ENCODE measurements at places on chromosomes 7 and 10.
A peak's percentile ranks its signal among the peaks of the same experiment; 100 is the strongest.

DNA sequence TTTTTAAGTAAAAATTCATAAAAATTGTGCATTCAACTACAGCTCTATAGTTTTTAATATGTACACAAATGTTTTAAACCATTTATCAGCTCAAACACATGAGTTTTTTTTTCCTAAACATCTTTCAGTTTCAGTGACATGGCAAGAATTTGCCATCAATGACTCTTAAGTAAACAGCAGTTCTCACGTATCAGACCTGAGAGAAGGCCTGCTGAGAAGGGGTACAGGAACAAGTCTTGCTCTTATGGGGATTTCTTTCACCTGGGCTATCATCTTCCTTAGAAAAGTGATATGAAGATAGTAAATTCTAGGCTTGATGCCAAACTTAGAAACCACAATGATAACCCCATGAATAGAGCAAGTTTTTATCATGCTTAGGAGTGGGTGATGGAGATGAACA is 467.8 kb downstream of the ARL4A start:
- DNase-seq = no peak

DNA sequence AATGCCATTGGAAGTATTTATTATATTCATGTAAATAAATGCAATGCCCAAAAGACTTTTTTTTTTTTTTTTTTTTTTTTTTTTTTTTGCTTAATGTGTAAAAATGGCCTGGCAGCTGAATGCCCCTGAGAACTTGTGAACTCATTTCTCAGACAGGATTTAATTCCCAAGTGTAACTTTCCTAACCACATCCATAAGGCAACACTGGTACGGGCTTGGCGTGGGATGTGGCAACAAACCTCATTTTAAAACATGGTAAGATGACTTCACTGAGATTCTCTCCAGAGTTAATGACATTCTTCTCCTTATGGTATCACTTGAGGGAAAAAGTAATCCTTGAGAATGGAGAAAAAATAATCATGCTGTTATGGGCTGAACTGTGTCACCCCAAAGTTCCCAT is 150.4 kb downstream of the DGKI start:
- DNase-seq = no peak

DNA sequence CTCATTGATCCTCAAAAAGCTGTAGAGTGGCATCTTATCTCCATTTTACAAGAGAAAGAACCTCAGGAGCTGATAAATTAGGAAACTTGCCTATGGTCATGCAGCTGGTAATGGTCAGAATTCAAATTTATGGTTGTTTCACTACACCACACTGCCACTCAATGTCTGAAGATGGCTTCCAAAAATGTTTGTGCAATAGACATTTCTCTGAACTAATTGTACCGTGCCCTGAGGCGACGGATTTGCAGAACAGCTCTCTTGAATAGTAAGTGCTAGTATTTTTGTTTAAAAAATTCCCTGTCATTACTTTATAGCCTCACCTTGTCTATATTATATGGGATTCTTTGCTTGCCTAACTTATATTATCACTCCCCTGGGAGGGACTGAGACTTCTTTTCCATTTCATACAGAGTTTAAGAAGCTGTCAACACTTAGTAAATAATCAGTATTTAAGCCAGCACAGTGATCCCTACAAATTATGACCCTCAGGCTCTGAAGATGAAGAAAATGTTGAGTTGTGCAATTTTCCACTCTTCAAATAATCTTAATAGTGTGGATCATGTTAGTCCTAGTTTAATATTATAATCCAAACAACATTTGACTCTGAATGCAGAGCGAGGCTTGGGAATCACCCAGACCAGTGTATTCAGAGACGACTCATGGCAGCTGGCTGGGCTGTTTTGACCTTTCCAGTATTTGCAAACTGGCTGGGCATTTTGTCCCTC is 346.6 kb downstream of the PTEN start:
- DNase-seq = no peak

- no peak for DNase-seq
Observed at GRCh38 chr7:12719981-12720865, 32.8 kb downstream of the ARL4A start.

- no peak for DNase-seq
Observed at GRCh38 chr10:95675403-95676116, 18.2 kb downstream of the TCTN3 start.

DNA sequence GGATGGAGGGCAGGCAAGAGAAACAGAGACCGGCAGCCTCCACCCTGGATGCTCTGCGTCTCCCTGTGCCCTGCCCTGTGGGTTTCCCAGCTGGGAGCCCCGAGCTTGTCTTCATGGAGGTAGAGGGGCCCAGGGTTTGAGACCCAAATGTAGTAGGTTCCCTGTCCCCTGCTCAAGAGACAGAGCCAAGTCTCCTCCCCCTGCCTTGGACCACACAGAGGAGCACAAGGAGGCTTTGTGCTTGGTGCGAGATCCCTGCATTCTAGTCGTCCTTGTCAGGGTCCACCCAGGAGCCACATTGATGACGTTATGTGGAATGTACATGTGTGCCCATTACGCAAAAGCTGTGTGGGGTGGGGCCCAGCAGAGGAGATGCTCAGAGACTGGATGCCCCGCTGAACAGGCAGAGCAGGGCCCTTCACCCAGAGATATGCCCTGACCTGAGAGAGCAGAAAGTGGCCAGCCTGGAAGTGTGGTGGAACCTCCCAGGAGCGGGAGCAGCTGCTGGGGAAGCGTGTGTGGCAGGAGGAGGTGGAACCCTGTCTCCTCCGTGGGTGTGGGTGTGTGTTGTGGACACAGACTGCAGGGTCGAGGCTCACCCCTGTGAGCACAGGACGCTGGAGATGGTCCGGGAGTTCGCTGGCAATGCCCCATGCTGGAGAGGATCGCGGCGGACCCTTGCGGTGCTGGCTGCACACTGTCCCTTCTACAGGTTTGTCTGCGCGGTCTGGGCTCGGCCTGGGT is 39.3 kb downstream of the VWA2 start:
- DNase-seq = no peak

- DNase-seq = peak; percentile 43
Observed at GRCh38 chr10:77593771-77594470, 43.7 kb downstream of the KCNMA1 start.

GRCh38 chr7:17994079-17994850 is 33.4 kb downstream of the PRPS1L1 start:
- DNase-seq = peak; percentile 56

GRCh38 chr10:88800152-88801125 is 2.1 kb upstream of the LIPM start:
- DNase-seq = no peak

- no peak for DNase-seq
Observed at GRCh38 chr10:78602201-78602932, 466.4 kb upstream of the ZMIZ1 start.

DNA sequence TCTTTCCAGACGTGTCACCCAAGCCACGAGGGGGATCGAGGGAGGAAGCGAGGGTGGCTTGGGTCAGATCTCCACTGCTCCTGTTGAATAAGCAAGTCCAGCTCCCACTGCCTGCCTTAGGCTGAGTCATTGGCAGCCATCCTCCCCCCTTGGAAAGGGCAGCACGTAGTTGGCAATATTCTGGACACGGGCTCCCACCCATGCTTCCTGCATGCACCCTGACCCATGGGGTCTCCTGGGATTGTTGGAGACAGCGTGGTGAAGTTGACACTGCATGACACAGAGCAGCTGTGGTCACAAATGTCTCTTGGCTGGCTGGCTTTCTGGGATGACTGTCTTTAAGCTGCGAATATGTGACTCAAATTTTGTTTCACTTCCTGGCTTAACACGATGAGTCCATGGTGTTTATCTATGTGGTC is 11.2 kb downstream of the BTBD16 start:
- DNase-seq = no peak

DNA sequence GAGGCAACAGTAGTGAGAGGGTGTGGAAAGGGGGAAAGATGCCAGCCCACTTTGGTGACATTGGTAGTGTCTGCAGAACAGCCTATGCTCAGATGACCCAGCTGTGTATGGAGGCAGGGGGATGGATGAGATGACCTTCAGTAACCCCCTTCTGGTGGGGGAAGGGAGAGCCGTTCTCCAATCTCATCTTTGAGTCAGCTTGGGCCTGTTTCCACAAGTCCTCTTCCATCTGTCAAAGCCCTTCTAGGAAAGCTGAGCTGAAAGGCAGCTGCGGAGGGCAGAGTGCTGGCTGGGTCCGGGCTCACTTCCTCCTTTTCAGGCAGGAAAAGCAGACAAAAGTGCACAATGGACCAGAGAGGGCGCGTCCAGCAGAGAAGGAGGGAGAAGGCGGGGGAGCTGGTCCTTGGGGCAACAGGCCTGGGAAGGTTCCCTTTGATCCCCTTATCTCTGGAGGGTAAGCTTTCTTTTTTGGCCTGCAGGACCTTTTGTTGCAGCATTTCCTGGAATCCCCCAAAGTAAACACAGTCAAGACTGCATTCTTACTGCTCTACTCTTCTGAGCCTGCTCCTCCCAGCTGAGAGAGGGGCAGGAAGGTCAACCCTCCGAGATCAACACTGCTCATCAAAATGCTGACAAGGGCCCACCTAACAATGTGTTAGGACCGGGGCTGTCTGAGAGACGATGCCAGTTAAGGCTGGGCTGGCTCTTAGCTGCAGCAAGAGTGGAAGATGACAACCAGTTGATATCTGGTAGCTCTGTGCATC is 1.2 kb upstream of the LRMDA start:
- peak; percentile 65 for DNase-seq

DNA sequence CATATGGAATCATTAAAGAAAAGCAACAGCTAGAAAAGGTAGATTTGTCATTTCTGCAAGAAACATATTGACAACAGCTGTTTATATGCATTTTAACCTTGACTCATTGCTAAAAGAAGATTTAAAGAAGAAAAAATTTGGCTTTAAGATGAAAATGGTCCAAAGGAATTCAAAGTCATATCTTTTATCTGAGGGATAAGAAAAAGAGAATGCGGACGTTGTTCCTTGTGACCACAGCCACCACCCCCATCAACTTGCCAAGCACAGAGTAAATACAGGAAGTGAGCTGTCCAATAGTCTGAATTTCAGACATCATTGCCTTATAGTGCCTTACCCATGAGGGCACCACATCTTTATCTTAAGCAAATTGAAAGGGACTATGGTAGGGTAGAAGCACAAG is 7.3 kb upstream of the CRPPA start:
- no peak for DNase-seq

DNA sequence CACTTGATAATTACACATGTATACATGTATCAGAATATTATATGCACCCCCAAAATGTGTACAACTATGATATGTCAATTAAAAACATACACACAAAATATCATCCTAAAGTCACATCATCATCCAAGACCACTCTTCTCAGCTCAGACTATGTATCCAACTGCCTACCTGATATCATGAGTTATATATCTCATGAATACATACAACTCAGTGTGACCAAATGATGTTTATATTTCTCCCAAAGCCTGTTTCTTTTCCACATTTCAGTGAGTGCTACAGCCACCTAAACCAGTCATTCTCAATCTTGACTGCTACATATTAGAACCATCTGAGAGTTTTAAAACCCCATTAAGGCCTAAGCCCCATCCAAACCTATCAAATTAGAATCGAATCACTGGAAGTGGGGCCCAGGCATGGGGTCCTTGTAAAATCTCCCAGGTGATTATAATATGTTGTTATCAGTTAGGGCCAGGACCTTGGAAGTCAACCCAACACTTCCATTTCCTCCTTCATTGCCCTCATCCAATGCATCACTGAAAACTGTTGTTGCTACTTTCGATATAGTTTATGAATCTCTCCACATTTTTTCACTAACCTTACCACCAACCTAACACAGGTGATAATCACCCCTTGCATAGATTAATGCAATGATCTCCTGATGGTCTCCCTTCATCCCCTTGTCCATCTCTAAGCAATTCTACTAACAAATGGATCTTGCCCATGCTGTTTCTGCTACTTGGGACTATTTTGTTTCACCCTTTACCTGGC is 53.8 kb upstream of the ITGB8 start:
- DNase-seq = no peak

DNA sequence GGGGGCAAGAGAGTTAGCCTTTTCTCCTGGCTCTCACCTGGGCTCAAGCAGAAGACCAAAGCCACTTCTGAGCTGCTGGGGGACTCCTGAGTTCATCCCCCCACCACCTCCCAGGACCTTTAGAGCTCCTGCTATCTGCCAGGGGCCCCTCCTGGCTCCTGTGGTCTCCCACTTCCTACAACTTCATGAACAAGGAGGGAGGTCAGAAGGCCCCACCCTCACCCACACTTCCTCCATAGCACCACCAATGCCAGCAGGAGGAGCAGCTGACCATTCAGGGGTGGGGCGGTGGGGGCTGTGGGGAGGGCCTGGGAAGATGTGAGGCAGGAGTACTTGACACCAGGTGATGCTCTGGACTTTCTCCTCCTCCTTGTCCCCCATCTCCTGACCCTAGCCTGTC is 32.6 kb upstream of the ADCYAP1R1 start:
- DNase-seq = no peak

DNA sequence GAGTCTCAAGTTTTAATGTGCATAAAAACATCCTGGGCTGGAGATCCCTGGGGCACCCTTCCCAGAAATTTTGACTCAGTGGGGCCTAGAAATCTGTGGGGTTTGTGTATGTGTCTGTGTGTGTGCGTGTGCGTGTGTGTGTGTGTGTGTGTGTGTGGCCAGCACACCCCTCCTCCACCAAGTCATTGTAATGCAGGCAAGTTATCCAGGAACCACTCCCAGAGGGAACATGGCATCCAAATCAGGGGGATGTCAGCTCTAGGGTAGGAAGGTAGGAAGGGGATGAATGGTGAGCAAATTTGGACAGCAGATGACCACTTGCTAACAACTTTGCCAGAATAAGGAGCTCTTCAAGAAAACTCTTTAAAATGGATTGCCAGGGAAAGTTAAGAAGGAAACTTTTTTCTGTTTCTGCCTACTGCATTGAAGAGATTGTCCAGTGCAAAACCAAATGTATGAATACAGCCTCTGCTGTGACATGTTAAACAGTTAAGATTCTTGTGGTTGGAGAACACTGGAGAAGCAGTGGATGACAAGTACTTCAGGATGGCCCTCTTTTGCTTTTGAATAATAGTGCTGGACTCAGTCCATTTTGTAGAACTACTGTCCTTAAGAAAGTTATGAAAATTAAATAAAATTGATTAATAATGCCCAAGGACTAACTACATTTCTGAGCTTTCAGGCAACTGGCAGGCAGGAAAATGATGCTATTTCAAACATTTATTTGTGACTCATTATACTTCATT is 12.3 kb downstream of the STAMBPL1 start:
- no peak for DNase-seq

All from Ammon's horn (tissue), 1 donor.